Right atrium auricular region (tissue), 2 donors: ENCODE measurements at places on chromosomes 1 and 21. TPM values are rescaled to one million over a fixed set of nuclear protein-coding genes. Genes with fewer than 3 reads are reported as not detected.

DNA sequence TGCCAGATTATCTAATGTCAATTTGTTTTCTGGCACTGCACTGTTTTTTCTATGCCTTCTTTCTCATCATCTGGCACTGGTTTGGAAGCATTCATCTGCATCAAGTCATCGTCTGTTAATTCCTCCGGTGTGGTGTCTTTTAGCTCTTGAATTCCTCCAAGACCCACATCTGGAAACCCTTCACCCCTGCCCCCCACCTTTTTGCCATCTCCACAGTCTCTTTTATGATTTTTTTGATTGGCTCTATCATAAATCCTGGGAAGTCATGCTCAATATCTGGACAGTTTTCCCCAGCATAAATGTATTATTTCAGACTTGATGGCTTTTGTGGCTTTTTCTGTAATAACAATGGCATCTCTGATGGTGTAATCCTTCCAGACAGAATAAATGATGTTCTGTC is 10.4 kb upstream of the KCNK1 start:
- DNase-seq, result no peak

- DNase-seq, result no peak
Measured at GRCh38 chr1:205748403-205749233, 1.4 kb downstream of the NUCKS1 start.

DNA sequence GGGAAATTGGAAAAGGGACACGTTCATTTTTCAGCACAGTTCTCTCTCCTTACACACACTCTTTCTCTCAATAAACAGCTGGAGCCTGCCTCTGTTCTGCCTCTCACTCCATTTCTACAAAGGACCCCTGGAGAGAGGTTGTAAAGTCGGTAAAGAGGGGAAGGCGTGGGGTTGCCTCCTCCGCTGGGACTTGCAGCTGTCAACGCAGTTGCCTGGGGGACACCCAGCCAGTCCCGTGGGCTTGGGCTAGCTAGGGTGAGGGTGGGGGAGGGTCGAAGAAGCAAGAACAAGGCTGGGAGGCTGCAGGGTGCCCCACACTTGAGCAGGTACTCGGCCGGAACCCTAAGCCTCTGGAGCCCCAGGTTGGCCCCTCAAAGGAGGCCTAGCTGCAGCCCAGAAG is 27.6 kb downstream of the C1orf216 start:
- DNase-seq, result no peak

DNA sequence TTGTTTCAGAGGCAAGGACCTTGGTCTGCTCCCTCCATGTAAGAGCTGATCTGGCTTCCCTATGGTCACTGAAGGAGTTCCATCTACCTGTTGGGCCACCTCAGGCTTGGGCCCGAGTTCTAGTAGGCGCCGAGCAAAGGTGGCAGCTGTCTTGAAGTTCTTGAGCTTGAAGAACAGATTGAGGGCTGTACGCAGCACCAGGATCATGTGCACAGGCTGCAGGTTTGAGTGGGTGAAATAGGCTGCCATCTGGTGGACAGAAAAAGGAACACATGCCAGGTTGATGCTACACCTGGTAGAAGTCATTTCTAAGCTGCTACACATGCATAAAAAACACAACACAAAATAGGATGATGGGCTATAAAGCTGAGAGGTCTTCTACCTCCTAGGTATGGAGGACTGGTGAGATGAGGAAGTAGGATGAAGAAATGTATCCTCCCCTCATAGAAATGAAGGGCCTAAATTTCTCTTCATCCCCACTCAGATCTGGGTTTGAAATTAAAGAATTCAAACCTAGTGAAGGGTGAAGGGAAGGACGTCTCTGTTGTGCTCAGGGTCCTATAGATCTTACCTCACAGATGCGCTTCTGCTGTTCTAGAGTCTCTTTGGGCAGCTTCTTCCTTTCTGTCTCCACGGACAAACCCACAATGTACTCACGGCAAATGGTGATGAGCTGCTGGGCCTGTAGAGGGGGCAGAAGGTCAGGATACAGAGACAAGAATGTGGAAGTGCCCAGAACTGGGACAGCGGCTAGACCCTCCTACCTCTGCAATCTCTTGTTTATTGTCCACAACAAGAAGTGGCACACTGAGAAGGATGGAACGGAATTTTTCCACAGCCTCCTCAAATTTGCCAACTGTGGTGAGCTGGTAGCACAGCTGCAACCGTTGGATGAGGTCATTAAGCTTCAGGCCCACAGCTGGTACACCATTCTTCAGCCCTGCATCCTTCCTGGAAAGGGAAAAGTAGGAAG is 6.6 kb upstream of the PEX19 start:
- DNase-seq, result peak; percentile 69

- no peak for DNase-seq
Measured at GRCh38 chr1:47323599-47324031, 9.7 kb upstream of the STIL start.

GRCh38 chr1:110595353-110595710 is 10.8 kb downstream of the KCNA2 start:
- DNase-seq, result no peak

The LPAR3 gene
- total RNA-seq, result 56.7 TPM
